ENCODE measurements at places on chromosomes 5 and 9.

DNA sequence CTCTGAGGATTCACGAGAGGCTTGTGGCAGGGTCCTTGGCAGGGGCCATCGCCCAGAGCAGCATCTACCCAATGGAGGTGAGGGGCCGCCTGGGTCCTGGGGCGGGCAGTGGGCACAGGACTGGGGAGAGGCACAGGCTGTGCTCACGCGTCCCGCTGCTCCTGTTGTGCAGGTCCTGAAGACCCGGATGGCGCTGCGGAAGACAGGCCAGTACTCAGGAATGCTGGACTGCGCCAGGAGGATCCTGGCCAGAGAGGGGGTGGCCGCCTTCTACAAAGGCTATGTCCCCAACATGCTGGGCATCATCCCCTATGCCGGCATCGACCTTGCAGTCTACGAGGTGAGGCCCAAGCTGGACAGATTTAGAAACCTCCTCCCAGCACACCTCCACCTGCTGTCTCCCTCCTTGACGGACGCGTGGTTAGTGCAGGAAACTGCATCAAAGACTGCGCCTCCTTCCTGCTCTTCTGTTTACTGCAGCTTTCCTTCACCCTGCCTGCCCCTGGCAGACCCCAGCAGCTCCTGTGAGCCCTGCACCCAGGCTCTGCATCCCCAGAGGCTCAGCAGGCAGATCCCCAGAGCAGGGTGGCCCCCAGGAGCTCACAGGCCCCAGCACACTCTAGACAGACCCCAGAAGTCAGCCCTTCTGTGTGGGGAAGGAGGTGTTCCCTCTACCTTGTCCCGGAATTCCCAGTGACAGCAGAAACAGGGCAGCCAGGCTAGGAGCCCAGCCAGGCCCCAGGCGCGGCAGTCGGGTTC lies 21.2 kb downstream of the PTGES2 start:
- no peak for DNase-seq

DNA sequence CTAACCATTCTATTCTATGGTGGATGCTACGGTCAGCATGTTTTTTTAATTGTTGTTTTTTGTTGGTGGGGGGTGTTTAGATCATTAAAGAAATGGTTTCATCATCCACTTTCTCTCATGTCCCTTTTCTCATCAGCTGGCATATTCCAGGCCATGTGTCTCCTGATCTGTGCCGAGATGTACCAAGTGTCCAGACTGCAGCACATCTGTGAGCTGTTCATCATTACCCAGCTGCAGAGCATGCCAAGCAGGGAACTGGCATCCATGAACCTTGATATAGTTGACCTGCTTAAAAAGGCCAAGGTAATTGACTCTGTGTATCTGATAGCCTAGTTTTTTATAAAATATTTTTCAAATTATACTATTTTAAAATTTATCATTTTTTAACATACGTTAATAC lies 38.9 kb downstream of the GLRX start:
- DNase-seq, result no peak

GRCh38 chr9:73611032-73611431 lies 459.4 kb downstream of the ANXA1 start:
- DNase-seq, result peak; percentile 67

- DNase-seq, result no peak
These were observed 8.0 kb downstream of the GAS1 start for GRCh38 chr9:86939321-86939720.

DNA sequence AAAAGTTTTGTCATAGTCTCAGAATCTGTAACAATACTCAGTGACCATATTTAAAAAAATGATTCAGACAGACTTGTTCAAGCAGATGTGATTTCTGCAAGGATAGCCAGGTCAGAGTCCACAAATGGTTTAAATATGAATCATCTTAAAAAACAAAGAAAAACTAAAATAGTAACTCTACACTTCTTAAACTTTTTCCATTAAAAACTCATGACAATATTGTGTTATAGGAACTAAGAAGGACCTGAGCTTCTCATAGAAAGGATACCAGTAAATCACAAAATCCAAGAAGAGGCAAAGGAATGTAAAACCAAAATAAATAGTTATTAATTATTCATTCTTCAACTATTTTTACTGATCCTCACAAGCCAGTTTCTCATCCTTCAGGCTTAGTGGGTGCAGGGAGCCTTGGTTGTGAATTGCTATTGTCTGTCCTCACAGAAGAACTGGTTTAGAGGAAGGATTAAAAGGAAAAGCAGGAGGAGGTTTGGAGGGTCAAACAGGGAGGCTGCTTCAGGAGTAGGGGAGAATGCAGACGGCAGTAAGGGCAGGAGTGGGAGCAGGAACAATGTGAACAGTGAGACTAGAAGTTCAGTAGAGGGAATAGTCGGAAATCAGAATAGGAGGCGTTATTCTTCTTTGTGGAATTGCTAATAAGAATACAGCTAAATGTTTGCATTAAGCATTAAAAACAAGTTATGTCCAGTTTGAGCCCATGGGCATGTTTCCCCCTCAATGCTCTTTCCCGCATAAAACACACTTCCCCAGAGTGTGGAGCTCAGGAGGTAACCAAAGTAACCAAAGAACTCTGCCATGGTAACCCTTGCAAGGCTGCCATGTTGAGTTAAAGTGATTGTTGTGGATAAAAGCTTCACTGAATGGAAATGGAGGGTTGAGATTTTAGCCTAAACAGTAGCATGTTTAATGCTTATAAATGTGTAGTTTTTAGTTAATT lies 110.7 kb downstream of the CCDC192 start:
- no peak for DNase-seq

DNA sequence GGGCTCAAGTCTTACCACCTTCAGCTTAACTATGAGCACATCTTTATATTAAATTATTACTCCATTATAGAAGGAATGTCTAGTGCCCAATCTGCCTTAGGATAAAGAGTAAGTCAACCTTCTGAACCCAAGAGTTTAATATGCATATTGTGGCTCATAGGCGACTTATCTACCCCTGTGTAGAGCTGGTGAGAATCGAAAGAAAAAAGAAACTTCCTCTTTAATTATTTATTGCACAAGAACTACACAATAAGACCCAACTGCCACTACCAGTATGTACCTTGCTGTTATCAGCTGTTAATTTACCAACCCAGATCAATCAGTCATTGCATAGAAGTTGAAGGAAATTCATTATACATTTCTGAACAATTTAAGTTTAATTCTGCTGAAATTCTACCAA lies 329.1 kb upstream of the SLC24A2 start:
- no peak for DNase-seq

All from mesendoderm (in vitro differentiated cells).